ENCODE measurements at places on chromosomes 12 and 14.
A peak's percentile ranks its signal among the peaks of the same experiment; 100 is the strongest.

GRCh38 chr12:111178181-111179081 lies 190.5 kb downstream of the PHETA1 start:
- DNase-seq: no peak

GRCh38 chr14:52360831-52361230 lies 46.7 kb downstream of the PTGER2 start:
- DNase-seq: no peak

DNA sequence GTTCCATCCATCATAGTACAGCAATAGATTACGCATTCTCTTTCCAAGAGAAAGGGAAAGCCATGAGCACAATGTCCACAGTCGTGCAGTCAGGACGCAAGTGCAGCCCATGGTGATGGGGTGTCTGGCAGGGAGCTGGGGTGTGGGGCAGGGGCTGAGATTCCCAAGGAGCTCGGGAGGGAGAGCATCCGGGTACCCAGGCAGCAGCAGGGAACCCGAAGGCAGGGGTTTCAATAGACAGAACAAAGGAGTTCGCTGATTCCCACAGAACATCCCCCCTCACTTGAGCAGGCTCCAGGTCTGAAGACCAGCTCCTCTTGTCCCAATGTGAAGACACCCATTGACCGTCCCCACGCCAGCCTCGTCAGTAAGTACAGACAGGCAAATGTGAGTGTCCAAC lies 13.5 kb downstream of the ANHX start:
- no peak for DNase-seq

DNA sequence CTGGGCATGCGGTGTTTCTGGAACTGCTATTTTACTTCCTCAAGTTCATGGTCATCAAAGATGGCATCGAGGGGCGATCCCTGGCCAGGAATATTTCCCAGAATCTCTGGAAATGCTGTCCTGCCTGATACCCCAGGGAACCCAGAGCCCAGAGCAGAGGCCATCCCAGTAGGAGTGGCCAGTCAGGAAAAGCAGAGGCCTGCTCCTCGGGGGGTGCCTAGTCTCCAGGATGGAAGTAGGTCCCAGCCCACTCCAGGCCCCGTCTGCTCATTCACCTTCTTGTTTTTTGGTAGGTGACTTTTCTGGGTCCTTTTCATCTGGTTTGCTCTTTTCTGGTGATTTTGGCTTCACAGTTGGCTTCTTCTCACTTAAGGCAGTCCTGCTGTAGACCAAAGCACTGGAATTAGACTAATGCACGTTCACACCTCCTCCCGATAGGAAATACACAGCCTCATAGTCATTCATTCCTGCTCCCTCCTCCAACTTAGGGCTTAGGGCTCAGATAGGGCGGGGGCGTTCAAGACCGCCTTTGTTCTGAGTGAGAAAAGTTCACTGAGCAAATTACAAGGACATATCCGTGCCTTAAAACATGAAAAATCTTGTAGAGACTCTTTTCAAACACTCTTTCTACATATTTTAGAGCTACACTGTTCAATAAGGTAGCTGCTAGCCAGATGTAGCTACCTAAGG lies 51.1 kb downstream of the TRAFD1 start:
- DNase-seq: no peak

- no peak for DNase-seq
Measured at GRCh38 chr12:64687816-64688215, 71.4 kb downstream of the GNS start.

- DNase-seq: peak; percentile 84
Measured at GRCh38 chr14:52080808-52081755, 12.2 kb upstream of the NID2 start.

GRCh38 chr12:108367436-108367835 lies 28.3 kb upstream of the CMKLR1 start:
- DNase-seq: peak; percentile 86

- no peak for DNase-seq
Measured at GRCh38 chr12:64691227-64691794, 67.9 kb downstream of the GNS start.

DNA sequence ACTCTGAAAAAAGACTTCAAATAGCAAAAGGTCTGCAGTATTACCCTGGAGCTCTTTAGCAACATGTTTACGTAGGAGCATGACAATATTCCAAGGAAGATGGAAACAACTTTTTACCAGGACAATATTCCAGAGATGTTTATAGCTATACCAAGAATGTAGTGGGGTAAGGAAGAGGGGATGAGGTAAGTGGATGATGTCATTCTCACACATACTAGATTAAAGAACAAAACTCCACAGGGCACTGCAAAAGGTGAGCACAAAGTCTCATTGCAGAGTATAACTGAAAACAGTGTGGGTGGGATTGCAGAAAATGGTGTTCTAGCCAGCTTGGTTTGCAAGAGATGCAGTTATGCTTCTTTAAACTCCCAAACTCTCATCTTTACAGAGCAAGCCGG lies 8.4 kb downstream of the CMTM5 start:
- DNase-seq: no peak

DNA sequence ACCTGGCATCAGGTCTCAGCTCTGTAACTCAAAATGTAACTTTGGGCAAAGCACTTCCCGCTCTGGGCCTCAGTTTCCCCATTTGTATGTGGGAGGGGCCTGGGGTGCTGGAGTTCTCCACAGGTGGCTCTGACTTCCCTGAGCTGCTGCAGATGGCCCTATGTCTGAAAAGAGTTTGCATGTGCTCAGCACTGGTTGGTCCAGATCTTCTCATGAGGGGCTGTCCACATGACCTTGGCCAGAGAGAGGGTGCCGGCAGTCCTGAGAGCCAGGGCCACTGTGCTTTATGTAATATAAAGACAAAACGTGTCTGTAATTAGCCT lies 7.2 kb upstream of the CACNA2D4 start:
- DNase-seq: no peak

GRCh38 chr14:39912192-39913100 lies 480.2 kb upstream of the FBXO33 start:
- no peak for DNase-seq

DNA sequence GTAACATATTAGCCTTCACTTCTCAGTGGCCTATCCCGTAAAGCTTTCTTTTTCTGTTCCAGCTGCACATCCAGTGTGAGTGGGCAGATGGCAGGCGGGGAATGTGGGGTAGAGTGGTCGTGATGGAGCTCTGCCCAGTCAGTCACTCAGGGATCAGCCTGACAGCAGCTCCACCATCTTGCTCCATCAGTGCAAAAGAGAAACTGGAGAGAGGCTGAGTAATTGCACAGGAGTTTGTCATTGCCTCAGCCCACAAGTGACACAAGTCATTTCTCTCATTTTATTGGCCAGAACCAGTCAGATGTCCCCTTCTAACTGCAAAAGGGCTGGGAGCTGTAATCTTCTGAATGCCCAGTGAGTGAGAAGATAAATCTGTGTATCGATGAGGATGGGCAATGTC lies 66.5 kb downstream of the ATP23 start:
- no peak for DNase-seq

DNA sequence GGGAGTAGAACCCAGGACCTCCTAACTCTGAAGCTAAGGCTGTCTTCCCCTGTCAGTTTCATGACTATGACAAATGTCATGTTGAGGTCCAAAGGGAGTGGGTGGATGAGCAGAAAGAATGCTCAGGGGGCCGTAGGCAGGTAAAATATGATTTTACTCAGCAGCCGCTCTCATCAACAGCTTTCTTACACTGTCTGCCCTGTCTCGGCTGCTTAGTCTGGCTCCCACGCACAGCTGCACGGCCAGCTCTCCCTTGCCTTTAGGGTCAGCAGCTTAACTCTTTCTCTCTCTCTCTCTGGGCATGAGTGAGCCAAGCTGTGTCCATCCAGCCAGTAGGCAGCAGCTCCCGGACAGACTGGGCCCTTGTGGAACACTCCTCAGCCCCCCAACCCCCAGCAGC lies 95.2 kb downstream of the GCH1 start:
- DNase-seq: no peak

GRCh38 chr14:70902184-70902583 lies 5.1 kb upstream of the PCNX1 start:
- no peak for DNase-seq

DNA sequence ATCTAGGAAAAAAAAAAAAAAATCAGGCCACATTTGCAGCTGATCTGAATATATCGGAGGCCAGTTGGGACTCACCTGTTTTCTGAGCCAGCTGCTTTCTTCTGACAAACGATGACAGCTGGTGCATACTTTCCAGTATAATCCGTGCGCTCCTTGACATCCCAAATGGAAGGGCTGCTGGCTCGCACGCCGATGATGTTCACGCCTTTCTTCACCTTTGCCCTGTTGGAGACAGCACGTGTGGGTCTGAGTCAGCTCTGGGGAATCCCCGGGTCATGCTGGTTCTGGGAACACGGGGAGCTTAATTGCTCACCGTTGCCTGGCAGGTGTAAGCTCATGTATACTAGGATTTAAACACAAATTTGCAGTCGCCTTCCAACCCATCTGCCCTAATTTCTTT lies 372.8 kb downstream of the TMEM132D start:
- no peak for DNase-seq

DNA sequence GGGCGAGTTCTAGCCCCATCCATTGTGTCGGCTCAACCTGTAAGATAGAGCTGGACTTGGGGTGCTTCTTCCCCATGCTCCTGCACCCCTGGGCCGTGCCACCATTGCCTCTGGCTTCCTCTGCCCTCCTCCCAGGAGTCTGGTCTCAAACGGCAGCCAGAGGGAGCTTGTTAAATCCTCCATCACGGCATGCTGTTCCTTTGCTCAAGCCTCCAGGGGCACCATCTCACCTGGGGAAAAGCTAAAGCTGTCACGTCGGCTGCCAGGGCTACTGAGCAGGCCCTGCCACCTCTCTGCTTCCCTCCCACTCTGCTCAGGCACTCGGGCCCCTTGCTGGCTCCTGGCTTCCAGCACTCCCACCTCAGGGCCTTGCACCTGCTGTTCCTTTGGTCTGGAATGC lies 140.4 kb downstream of the RBM19 start:
- no peak for DNase-seq

GRCh38 chr12:92237762-92238523 lies 92.3 kb upstream of the BTG1 start:
- DNase-seq: no peak

GRCh38 chr12:70645494-70646317 lies 8.5 kb upstream of the PTPRB start:
- DNase-seq: peak; percentile 89

DNA sequence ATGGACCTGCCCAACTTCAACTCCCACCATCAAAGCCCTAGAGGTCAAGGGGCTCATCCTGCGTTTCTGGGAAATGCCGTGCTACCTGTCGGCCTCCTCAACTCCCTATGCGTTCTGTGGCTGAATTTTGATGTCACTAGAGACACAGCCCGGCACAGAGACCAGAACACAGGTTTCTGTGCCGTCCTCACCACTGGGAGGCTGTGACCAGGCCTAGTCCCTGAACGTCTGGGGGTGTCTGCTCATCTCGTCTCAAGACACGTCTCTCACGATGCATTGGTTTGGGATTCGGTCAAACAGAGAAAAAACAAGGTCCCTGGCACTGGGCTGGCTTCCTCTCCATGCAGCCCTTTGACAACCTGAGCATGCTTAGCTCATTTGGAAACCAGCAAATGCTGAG lies 33.5 kb downstream of the SLC15A4 start:
- no peak for DNase-seq

DNA sequence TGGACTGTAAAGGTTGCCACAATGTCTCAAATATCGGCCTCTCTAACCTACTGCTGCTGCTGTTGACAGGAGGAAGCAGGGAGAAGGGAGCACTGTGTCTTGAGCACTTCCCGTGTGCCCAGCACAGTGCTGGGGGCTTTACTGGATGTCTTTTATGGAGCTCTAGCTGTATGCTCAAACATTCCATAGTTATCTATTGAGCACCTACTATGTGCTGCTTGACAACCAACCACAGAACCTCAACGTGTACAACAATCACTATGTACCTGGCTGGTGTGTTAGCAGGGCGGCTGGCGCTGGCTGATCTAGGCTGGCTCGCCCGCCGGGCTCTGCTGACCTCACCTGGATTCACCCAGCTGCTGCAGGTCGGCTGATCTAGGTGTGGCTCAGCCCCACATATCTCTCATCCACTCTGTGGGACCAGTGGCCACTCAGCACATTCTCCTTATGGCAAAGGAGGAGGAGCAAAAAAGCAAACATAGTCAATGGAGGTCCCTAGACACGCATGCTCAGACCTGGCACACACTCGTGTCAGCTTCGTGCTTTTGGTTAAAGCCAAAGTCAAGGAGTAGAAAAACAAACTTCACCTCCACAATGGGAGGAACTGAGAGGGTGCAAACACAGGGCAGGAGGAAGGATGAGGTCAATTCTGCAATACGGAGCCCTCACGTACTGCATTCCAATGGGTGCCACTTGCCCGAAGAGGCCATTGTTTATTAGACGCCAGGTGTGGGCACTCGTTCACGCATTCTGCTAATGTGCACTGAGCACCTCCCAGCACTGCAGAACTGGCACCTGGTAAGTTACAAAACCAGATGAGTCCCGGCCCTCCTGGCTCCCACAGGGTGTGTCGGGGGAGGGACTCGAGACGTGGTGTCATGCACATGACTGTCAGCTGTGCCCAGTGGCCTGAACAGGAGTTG lies 147.2 kb downstream of the SCARB1 start:
- DNase-seq: no peak

- DNase-seq: no peak
Measured at GRCh38 chr12:19941096-19941495, 427.2 kb upstream of the PDE3A start.

DNA sequence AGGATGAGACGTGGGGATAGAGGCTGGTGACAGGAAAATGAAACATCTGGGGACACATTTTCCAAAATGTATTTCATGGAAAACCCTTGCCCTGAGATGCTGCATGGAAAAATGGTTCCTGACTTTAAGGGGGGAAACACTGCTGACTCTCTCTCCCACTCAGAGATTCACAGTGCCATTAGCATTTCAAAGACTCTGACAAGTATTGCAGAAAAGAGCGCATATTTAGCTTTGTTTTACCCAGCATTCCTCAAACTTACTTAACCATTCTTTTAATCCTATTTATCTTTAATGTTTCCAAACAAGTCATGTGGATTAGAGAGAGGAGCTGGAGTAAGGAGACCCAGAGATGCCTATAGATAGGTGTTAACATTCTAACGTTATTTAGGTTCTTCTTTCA lies 141.8 kb upstream of the DYRK2 start:
- no peak for DNase-seq

GRCh38 chr14:103597623-103598377 lies 31.2 kb upstream of the KLC1 start:
- peak; percentile 57 for DNase-seq

GRCh38 chr12:182381-182892 lies 31.5 kb downstream of the SLC6A12 start:
- DNase-seq: no peak

- no peak for DNase-seq
Measured at GRCh38 chr14:51852541-51852940, 7.9 kb upstream of the GNG2 start.
